Gastrocnemius medialis (tissue), 4 donors: ENCODE measurements at places on chromosomes 3 and 15. TPM values are rescaled to one million over a fixed set of nuclear protein-coding genes. Genes with fewer than 3 reads are reported as not detected.
A peak's percentile ranks its signal among the peaks of the same experiment; 100 is the strongest.

DNA sequence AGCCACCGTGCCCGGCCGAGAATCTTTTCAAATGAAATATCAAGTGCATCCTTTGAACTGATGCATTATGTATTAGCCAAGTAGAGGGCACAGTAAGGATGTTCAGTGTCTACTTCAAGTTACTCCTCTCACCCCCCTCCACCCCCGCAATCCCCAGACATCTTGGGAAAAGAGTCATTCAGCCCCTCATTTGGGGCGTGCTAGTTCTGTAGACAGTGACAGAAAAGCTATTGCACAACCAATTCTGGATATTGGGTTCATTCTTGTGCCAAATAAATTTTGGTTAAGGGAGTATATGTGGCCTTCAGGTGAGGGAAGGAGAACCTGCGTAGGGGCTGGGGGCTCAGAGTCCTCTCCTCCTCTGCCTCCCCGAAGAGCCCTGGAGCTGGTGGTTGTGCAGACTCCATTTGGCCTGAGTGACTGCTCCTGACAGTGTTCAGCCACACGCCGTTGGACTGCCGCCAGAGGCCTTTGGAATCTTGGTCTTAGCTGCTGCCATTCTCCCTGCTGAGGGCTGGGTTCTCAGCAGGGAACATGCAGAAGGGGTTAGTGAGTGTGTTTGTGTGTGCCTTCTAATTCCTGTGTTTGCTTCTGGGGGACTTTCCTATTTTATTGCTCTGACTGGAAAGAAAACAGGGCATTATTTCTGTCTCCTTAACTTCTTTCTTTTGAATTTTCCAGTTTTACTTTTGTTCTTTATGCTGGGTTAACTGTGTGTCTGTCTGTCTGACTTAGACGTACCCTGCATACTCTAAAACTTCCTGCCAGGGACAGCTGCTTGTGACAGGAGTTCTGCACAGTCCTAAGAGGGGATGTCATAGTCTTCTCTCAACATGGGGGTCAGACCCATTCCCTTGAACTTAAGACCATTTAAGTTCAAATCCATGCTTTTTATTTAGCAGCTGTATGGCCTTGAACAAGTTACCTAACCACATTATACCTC lies 21.0 kb downstream of the RARB start:
- peak; percentile 79 for DNase-seq

DNA sequence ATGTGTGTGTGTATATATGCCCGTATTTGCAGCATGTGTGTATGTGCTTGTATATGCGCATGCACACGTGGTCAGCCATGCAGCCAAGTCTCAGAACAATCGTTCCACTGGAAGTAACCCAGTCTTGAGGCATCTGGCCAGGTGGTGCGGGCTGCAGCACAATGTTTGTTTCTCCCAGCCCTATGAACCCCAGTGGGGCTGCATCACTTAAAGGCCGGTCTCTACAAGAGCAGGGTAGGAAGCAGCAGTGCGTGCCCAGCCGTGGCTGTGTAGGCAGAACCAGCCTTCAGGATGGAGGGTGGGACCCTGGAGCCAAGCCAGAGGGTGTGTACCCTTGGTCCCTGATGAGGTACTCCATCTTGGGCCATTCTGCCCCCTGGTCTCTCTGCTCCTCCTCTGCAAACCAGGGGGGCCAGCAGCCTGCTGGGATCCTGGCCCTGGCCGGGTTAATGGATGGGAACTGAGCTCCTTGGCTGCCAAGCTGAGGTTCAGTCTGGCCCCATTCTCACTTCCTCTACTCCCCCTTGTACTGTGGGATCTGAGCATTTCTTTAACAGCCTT lies 11.8 kb downstream of the KLF13 start:
- no peak for DNase-seq

DNA sequence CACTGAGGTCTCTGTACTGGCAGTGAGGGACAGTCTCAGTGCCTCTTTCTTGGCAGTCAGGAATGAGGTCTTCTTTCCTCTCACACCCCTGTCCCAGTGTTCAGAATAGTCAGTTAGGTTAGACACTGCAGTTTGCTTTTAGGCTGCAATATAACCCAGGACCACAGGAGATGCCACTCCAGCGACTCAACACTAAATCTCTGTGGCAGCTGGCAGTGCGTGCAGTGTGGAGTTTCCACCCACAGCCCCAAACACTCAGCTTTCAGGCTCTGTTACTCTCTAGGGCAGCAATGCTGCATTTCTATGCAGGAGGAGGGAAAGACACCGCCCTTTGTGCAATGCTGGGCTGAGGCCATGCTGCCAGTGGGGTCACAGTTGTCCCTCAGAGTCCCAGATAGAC lies 150.2 kb upstream of the SUCLG2 start:
- no peak for DNase-seq

DNA sequence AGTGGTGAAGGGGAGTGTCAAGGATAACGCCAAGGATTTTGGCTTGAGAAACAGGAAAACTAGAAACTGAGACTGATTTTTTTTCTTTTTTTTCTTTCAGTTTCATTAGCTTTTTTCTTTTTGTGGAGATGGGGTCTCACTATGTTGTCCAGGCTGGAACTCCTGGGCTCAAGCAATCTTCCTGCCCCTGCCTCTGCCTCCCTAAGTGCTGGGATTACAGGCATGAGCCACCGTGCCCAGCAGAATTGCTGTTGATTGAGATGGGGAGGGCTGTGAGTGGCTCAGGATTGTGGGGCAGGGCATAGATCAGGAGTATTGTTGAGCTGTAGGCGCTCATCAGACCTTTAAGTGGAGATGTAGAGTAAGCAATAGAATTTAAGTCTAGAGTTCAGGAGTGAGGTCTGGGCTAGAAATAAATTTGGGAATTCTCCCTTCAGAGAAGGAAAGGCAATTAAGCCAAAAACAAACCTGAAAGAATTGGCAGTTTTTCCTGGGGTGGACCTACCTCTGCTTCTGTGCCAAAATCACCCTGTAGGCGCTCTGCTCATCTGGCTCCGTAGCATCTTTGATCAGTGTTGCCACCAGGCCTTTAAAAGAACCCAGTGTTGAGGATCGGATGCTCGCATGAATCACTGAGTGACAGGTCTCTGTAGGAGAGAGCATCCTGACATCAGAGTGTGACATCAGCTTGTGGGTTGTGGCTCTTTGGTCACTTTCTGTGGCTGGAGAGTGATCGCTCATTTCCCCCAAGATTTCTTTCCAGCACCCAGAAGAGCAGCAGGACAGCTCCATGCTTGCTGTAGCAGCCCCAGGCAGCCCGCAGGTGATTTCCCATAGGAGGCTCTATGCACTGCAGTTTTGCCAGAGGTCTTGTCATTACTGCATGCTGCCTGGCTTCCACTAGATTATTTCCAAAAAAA lies 15.8 kb downstream of the ABHD17C start:
- DNase-seq = no peak

GRCh38 chr15:99582508-99582960 lies 16.8 kb downstream of the MEF2A start:
- DNase-seq = no peak

Gene TYRO3
- 2.3 TPM for total RNA-seq

Gene TMEM108
- 1.5 TPM for total RNA-seq
